CD4-positive, alpha-beta T cell treated with Interleukin-15 for 4 hours (primary cell): ENCODE measurements at places on chromosomes 12 and 14.

- DNase-seq = no peak
Observed at GRCh38 chr12:60308366-60308991, 712.6 kb downstream of the SLC16A7 start.

GRCh38 chr14:59254911-59255545, 66.6 kb downstream of the DAAM1 start:
- DNase-seq = no peak

DNA sequence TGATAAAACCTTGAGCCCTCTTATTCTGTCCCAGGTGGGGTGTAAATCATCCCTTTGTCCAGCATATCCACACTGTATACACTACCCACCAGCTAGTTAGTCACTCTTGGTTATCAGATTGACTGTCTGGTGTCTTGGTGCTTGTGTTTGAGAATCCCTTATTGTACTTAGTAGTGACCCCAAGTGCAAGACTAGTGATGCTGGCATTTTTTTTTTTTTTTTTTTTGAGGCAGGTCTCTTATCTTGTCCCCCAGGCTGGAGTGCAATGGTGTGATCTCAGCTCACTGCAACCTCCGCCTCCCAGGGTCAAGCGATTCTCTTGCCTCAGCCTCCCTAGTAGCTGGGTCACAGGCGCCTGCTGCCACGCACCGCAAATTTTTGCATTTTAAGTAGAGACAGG, 5.8 kb downstream of the VRK1 start:
- DNase-seq = no peak

DNA sequence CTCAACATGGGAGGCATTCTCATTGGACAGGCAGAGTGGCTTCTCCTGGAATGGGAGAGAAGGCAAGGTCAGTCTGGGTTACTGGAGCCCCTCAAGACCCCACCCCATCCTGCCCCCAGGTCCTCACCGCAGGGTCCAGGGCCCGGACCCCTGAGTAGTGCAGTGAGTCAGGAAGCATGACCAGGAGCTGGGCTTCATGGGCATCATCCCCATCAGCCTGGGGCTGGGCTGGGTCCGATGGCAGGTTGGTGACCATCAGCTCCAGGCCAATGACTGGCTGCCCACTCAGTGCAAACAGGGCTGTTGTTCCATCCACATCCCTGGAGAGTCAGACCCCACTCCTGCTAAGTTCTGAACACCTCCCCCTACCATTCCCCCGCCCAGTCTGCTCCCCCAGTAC, 13.1 kb downstream of the ITGA7 start:
- DNase-seq = no peak

GRCh38 chr12:84186433-84186832, 726.2 kb downstream of the SLC6A15 start:
- DNase-seq = no peak

DNA sequence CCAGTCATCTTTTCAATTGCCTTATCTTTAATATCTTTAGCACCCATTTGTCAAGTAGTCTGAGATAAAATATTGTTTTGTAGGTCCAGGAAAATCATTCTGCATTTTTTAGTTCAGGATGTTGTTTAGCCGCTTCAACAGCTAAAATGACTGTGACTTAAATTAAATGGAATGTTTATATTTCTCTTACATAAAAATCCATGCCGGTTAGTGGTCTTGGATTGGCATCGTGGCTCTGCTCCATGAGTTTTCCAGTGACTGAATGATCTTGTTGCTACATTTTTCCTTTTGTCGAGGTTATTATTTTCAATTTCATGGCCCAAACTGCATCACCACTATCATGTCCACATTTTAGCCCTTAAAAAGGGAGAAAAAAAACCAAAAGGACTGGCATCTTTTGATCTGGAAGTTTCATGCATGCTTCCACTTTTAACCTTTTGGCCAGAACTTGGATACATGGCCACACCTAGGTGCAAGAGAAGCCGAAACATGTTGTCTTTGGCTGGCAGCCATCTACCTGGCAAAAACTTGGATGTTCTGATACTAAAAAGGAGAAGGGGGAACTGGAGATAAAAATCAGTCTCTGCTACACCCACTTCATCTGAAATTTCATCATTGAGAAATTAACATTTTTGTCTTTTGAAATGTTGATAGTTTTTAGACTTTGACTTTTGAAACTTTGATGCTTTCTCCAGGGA, 142.4 kb downstream of the OTOGL start:
- DNase-seq = no peak

GRCh38 chr14:33249233-33249820, 310.6 kb downstream of the NPAS3 start:
- DNase-seq = no peak

GRCh38 chr12:96770219-96771102, 136.6 kb upstream of the NEDD1 start:
- no peak for DNase-seq

DNA sequence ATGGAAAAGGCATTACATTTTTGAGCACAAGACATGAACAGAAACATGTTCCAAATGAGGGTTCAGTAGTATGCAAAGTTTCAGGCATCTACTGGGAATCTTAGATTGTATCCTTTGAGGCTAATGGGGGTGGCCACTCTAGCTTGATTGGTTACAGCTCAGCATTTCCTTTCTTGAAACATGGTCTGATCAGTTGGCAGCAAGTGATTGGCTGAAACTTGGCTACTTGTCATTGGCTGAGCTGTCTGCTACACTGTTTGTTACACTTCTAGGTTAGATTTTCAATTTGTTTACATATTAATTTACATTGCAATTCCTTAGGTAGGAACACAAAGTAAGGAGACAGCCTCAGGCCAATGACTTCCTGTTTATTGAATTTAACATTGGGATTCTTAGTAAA, 918.0 kb upstream of the SEL1L start:
- DNase-seq = no peak

- no peak for DNase-seq
Observed at GRCh38 chr12:2498964-2499500, 295.7 kb upstream of the FKBP4 start.

DNA sequence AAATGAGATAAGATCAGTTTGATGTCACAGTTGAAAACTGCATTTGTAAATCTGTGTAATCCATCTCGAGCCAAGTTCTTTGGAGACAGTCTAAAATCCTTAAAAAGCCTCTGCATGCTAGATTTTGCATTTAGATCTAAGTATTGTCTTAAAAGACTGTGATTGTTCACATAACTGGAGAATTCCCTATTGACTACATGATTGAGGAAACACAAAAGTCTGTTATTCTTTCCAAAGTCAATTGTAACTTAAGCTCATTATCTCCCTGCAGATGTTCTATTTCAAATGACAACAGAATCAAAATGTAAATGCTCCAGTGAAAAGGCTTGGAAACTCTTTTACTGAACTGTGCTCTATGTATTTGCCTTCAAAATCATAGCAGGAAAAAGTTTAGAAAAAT, 77.8 kb downstream of the MYF5 start:
- DNase-seq = no peak

DNA sequence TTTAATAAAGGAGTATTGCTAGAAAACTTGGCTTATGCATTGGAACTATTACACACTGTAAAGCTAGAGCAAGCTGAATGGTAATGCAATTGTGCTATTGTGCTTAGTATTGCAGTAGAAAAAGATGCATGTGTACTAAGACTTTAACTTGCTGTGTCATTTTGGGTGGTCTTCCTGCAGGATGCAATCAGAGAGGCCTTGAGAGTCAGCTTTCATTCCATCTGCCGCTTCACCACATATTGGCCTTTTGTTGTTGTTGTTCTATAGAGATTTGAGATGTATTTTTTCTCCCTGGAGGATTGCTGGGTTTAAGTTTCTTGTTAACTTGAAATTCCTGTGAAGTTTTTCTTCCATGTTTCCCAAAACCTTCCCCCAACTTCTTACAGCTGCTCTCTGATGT, 449.7 kb downstream of the TMTC2 start:
- DNase-seq = no peak

GRCh38 chr12:105823810-105824209, 314.9 kb downstream of the NUAK1 start:
- DNase-seq = no peak

DNA sequence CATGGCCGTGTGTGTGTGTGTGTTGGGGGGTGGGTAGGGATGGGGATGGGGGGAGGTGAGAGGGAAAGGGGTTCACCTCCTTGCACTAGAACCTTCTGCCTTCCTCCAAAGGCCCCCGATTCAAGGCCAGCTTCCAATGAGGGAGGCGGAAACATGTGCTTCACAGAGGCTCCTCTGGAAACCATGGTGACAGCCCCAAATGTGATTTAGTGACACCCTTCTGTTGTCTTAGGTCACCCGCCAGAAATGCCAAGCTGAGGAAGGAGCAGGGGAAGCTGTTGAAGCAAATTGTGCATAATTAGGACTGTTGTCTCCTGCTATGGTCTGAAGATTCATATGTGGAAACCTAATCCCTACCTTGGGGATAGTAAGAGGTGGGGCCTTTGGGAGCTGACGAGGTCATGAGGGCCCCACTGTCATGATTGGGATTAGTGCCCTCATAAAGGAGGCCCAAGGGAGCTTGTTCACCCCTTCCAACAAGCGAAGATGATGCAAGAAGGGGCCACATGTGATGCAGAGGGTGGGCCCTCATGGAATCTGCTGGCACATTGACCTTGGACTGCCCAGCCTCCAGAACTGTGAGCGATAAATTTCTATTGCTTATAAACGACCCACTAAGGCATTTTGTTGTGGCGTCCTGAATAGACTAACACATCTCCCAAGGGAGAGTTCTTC, 95.2 kb downstream of the AACS start:
- no peak for DNase-seq
